HCT116 (cell line): ENCODE measurements at places on chromosomes 2 and 18. TPM values are rescaled to one million over a fixed set of nuclear protein-coding genes. Genes with fewer than 3 reads are reported as not detected.
A peak's percentile ranks its signal among the peaks of the same experiment; 100 is the strongest.

The DNPEP gene
- 80.1 TPM for total RNA-seq

The RUFY4 gene
- 0.27 TPM for total RNA-seq

The TNS1 gene
- 6.2 TPM for total RNA-seq

DNA sequence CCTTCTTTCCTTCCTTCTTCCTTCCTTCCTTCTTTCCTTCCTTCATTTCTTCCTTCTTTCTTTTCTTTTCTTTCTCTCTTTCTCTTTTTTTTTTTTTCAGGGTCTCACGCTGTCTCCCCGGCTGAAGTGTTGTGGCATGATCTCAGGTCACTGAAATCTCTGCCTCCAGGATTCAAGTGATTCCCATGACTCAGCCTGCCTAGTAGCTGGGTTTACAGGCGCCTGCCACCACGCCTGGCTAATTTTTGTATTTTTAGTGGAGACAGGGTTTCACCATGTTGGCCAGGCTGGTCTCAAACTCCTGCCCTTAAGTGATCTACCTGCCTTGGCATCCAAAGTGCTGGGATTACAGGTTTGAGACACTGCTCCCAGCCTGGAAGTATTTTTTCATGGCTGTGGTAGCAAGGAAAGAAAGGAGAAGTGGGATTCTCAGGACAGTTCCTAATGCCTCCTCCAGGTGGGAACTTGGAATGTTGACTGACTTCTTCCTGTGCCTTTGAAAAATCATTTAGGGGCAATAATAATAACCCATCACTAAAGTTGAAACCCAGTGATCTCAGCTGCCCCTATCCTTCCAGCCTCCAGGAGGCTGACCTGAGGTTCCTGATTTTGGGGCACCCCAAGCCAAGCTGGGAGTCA is 89.3 kb upstream of the CELF4 start:
- DNase-seq: no peak

GRCh38 chr18:3525870-3526420 is 76.0 kb downstream of the TGIF1 start:
- no peak for DNase-seq

DNA sequence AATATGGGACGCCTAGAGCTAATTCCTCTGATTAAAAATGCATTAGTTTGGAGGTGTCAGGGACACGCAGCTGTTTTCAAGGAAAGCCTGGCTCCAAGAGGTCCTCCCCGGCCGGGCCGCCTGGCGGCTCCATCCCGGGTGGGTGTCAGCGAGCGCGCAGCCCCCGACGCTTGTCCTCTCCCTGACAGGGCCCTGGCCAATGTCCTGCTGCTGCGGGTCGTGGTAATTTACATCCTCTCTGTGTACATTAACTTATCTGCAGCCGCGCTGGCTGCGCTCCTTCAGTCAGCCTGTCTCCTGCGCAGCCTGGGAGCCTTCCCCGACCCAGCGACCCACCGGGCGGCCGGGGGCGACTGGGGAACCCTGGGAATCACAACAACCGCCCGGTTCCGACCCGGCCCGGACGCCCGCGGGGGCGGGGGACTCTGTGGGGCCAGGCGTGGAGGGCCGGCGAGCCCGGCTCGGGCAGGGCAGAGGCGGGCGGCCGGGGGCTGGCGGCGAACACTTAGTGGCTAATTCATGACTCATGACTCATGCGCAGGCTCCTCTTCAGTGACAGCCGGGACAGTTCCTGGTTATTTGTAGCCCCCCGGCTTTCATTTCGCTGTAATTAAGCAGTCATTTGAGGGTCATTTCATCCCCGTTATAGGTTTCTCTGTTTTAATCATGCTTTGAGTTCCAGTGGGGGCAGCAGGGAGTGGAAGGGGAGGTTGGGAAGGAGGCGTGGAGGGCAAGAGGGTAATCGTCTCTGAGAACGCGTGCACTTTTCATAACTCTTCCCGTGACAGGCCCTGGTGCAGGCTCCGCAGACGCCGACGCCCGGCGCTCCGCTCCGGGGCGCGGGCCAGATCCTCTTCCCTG is 141.9 kb upstream of the CTAGE1 start:
- no peak for DNase-seq

- DNase-seq: no peak
Measured at GRCh38 chr2:64650296-64650695, 3.4 kb downstream of the SERTAD2 start.

DNA sequence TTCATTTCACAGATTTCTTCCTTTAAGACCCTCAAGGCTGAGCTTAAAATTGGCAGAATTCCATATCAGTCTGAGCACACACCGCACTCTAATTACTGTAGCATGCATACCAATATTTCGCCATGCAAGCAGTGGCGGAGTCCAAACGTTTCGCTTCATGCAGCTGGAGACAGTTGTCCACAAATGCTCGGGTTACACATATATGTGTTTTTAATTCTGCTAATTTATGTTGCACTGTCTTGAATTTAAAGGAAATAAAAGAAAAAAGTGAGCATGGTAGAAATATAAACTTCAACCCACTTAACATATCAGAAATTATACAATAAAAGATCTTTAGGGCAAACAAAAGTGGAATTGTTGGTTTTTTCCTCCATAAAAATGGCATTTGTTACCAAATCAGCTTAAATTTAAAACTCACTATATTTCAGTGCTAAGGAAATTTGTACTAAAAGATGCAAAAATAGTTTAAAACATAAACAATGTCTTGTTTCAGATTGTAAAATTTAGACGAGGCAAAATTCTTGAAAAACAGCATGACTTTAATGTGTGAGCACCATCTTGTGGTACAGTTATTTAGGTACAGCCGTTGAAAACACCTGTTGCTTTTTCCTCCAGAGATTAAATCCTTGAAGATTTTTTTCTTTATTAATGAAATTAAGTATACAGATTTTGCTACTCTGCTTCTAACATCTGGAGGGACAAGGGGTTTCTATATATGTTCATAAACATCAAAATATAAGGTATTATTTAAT is 24.1 kb upstream of the KANSL1L start:
- peak; percentile 38 for DNase-seq
